Epithelial cell of proximal tubule (primary cell): ENCODE measurements at places on chromosomes 12 and 14.

DNA sequence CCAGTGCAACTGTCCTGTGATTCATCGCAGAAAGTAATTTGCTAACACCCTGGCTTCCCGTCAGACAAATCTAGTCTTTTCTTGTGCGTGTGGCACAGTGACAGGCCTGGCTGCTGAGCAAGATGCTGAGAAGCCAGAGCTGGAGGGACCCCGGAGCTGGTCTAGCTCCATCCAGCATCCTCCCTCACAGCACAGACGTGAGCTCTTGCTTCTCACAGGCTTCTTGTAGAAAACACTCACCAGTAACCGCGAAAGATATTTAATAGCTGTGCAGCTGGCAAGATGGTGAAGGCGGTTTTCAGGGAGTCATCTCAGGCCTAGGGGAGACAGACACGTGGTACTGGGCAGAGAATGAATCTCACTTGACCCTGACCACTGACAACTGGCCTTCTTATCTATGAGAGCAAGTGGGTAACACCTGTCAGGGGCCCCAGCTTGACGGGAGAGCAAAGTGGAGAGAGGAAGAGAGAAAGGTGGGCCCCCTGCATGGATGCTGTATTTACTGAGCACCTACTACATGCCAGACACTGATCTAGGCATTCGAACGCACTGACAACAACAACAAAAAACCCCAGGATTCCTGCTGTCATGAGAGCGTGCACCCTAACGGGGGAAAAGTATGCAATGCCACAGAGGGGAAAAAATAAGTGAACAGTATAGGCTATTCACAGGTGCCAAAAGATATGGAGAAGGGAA lies 63.3 kb downstream of the CCDC88C start:
- DNase-seq = no peak

DNA sequence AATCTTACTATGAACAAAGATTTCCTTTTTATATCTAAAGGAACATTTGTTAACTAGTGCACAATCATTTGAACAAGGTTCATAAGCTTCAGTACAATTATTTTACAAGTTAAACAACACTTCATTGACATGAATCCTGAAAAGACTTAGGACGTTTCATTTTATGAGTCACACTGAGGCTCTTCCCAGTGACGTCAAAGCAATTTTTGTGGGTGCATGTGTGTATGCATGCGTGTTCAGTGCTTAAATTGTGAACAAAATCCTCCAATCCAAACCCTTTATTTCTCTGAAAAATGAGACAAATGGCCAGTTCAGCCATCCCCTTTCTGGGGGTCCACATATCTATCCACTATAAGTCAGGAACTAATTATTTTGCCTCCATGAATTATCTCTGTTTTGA lies 2.9 kb downstream of the LMNTD1 start:
- DNase-seq = no peak

DNA sequence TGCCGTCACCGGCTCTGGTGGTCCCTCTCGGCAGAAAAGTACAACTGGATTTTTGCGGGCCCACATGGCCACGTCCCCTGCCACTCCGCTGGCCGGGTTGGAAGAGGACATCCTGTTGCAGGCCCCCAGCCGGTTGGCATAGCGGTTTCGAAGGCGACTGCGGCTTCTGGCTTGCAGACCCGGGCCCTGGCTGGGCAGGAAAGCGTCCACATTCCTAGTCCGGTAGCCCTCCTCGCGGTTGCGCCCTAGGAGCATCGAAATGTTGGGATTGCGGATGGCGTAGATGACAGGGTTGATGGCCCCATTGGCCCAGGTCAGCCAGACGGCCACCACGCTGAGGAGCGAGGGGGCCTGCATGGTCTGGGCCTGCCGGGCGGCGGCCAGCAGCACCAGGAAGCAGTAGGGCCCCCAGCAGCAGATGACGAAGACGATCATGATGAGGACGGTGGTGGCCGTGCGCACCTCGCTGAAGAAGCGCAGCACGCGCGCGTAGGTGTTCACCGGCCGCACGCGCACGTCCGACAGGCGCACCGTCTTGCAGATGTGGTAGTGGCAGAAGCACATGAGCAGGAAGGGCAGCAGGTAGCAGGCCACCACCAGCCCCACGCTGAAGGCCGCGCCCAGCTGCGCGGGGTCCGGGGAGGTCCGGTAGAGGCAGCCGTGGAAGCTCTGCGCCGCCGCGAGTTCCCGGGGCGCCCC lies 1.2 kb downstream of the GPR135 start:
- DNase-seq = no peak

- DNase-seq = no peak
These were observed 83.4 kb downstream of the CNTN1 start for GRCh38 chr12:40775661-40776060.
